T-helper 2 cell treated with Interferon-gamma antibody and Interleukin-4, amounts not matched to agents 5 μg/mL and 100 μg/mL, for 36 hours (primary cell): ENCODE measurements at places on chromosomes 11 and 22.
A peak's percentile ranks its signal among the peaks of the same experiment; 100 is the strongest.

DNA sequence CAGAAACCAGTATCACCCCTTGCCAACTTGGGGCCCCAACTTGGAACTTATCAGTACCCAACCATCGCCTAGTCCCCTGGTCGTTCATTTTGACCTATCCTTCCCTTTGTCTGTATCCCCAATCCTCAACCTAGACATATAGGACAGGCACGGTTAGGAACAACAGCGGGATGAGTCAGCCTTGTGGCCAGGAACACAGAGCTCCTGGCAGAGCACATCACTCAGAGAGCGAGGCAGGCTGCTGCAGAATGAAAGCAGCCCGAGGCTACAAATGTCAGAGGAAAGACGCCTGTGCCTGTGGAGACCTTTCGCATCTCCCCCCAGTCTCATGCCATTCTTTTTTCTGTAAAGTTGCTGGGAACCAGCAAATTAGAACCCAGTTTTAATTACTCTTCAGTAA lies 14.6 kb downstream of the DKK3 start:
- DNase-seq = no peak

DNA sequence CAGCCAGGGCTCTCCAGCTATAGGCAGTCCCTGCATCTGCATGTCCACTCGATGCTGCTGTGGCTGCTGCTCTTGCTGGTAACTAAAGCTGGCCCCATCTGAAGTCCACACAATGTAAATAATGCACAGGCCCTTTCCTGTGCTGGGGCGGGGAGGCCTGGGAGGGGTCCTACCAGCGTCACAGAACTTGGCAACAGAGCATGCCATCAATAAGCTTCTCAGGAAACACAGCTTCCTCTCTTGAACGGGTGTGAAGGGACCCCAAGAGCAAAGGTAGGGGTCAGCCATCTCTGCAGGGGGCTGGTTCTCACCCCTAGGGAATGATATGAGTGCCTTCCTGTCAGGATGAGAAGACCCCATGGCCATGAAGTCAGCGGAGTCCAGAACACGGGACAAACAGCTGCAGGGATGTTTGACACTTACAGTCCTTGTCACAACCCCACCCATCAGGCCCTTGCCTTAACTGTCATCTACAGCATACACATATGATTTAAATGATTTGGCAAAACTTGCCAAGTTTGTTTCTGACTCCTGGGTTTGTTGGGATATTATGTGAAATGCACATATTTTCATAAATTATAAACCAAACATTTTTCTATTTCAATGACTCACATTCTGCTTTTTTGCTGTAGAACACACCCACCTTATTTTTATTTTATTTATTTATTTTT lies 39.1 kb upstream of the LYVE1 start:
- DNase-seq = no peak

- no peak for DNase-seq
These were observed 6.2 kb downstream of the SCGB1C1 start for GRCh38 chr11:199004-199581.

DNA sequence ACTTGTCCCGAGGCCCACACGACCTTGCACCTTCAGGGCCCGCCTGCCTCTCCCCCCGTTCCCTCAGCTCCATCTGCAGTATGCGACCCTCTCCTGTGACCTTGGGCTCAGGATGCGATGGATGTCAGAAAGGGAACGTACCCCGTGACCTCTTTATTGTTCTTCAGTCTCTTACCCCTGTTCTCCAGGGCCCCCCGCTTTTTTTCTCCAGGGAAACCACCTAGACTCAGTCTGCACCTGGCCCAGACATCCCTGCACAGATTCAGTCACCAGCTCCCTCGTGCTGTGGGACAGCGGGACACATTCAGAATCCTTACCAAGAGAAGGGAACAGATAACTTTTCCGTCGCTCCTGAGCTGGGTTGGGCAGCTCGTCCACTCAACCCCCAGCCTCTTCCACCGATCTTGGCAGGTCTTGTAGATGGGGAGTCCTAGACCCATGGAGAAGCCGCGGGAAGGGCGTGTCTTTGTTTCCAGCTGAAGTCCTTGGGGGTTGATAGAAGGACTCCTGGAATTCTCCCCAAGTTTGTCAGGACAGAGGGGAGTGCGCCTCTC lies 1.4 kb upstream of the PHOX2A start:
- no peak for DNase-seq

- DNase-seq = no peak
These were observed 3.7 kb downstream of the MIAT start for GRCh38 chr22:26660961-26661578.

GRCh38 chr11:78031629-78032028 lies 8.6 kb upstream of the KCTD14 start:
- DNase-seq = no peak

DNA sequence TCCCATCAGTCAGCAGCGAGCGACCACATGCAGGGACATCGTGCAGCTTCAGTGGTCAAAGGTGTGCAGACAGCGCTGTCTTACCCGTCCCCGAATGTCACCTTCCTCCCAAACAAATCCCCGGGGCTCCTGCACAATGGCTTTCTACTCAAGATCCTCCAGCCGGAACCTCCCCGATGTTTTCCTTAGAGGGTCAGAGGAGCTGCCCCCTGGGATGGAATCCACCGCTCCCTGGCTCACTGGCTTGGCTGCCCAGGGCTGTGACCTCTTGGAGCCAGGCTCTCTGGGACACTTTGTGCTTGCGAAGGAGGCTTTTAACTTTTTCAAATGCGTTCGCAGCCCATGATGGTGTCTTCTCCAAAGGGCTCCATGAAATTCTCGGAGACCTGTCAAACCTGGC lies 17.3 kb upstream of the FGF19 start:
- DNase-seq = no peak

- no peak for DNase-seq
These were observed 44.9 kb upstream of the VSTM5 start for GRCh38 chr11:93895106-93895862.

DNA sequence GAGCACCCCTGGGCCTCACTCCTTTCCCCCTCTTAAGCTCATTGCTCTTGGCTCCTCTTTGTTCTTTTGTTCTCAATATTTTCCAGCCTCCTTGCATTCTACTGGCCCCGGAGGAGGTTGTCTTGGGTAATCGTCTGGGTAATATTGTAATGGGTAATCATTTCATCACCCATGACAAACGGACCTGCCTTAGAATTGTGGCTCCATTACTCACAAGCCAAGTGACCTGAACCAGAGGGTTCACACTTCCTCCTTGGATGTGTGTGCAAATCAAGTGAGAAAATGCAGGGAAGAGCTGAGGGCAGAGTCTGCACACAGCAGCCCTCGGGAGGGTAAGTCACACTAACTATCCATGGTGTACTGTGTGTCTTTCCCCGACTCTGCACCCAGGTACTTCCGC lies 305.0 kb downstream of the BUD13 start:
- no peak for DNase-seq

- no peak for DNase-seq
These were observed 35.1 kb upstream of the WNT11 start for GRCh38 chr11:76241243-76242000.

- DNase-seq = no peak
These were observed 8.6 kb downstream of the IGHMBP2 start for GRCh38 chr11:68912254-68912653.

DNA sequence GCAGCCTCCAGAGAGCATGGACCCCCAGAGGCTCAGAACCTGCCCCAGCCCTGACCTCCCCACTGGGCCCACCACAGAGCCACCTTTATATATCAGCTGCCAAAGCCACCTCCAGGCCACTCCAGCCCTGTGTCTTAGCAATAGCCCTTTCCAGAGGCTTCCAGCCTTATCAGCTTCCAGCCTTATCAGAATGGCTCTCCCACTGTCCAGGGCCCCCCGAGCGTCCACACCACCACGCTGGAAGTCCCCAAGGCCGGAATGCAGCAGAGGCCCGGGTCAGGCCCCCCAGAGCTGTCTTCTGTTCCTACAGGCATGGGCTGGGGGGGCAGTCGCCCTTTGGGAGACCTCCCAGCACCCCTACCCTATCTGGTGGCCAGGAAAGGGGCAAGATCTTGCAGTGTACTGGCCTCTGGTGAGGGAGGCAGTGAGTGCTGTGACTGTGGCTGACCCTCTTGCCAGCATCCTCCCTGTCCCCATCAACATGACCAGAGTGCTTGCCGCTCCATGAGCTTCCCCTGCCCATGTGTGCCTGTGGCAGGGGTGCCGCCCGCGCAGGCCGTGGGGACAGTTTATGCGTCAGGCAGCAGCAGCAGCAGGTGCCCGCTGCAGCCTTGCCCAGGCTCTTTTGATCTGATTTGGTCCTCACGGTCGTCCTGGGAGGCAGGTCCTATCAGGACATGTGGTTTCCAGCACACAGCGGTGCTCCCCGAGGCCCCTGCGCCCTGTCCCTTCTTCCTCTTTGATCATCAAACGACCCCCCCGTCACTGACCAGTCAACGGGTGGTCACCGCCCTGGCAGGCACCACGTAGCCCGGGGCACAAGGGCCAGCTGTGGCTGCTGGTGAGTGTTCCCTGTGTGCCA lies 15.9 kb downstream of the OSBPL5 start:
- DNase-seq = no peak

DNA sequence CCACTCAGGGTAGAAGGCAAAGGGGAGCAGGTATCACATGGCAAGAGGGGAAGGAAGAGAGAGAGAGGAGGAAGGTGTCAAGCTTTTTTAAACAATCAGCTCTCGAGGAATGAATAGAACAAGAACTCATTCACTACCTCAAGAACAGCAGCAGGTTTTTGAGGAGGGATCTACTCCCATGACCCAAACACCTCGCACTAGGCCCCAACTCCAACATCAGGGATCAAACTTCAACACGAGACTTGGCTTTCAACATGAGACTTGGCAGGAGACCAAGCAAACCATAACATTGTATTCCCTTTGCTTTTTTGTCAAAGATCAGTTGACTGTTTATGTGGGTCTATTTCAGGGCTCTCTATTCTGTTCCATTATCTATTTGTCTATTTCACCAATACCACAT lies 26.9 kb upstream of the APOBEC3A start:
- DNase-seq = no peak

- DNase-seq = no peak
These were observed 5.0 kb downstream of the RHOG start for GRCh38 chr11:3835751-3836150.

DNA sequence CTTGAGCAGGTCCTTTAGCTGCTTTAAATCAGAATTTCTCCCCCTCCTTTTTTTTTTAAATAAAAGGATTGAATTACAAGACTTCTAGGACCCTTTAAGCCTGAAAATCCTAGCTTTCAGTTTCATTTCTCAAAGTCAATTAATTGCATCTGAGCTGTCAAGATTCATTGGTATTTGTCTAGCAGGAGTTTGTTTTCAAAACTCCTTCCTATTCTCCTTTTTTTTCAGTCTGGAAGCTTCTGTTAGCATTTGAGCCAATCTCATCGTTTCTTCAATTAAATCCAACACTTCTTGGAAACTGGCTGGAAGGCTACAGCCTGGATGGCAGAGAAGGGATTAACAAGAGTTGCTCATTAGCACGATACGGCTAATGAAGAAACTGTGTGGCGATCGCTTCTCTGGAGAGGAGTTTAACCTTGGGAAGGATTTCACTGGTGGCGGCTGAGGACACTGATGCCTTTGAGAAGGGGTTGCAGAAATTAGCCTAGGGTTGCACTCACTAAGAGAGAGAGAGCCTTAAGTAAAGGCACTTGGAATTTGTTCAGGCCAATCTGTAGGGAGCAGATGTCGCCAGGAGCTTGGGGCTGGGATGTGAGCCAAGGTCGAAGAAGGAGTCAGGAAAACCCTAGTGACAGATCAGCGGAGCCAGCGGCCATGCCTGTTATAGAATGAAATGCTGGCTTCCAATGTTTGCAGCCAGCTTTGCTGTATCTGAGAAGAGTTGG lies 43.8 kb upstream of the API5 start:
- no peak for DNase-seq

- DNase-seq = no peak
These were observed 57.7 kb downstream of the TEAD1 start for GRCh38 chr11:12731841-12732336.

- no peak for DNase-seq
These were observed 1.9 kb downstream of the TSGA10IP start for GRCh38 chr11:65947133-65947532.

GRCh38 chr11:121800731-121801393 lies 315.2 kb downstream of the BLID start:
- no peak for DNase-seq

- peak; percentile 27 for DNase-seq
These were observed 969 bp downstream of the CCDC117 start for GRCh38 chr22:28773461-28773867.

DNA sequence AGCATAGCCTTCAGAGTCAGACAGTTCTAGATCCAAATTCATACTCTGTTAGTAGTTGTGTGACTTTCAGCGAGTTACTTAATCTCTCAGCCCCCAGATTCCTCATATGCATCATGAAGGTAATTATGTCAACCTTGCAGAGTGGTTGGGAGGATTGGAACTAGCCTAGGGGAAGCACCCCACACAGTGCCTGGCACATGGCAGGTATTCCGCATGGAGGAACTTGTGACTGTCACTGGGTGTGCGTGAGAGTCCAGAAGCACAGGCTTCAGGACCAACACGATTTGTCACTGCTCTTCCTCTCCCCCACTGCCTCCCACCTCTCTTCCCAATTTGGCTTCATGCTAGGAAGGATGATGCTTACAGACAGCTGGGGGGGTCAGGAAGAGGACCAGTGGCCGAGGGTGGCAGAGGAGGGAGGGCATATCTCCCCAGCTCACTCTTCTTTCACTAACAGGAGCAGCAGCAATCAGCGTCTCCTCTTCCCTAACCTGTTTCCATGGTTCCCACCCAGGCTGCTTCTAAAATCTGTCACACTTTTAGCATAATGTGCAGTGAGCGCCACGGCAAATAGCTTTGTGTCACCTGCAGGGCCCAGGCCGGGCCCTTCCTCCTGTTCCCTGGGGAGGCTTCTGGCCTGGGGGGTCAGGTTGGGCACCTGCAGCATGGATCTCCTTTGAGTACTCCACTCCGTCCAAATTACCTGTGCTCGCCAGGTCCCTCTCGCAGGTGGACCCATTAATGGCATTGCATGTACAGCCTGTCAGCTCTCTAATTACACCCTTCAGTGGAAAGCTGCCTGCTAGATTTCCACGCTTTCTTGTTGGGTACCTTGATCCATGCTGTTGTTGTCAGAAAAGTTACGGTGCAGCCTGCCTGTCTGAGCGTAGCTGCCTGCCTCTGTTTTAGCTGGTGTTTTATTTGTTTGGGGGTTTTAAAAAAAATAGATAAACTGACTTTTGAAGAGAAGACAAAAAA lies 400.4 kb downstream of the NXPE2 start:
- DNase-seq = no peak

GRCh38 chr11:25758145-25758661 lies 573.7 kb upstream of the ANO3 start:
- no peak for DNase-seq

DNA sequence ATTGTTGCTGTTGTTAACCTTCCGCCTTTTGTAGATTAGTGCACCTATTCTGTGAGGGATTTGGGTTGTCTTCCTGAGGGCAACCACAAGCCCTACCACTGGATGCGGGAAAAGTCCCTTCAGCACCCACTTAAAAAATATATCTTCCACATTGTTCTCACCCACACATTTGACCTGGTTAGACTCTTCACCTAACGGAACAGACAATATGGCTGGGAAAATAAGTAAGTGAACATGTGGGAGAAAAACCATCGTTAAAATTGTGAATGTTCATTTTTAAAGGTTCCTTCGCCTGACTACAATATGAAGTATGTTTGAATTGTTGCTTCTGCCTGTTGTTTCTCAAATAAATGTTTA lies 72.0 kb upstream of the MPEG1 start:
- DNase-seq = no peak

DNA sequence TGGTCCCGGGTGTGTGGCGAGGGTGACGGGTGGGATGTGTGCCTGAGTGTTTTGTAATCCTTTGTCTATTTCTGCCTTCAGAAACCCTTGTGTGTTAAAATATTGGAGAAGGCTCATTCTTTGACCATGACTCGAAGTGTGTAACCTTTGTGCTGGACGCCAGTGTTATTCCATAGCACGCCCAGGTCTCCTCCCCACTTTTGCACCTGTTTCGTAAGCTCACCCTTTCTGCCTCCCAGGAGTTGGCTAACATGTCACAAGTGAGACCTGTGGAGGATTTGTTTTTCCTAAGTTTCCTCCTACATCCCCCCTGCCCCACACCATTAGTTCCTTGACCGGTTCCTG lies 382 bp downstream of the C11orf54 start:
- no peak for DNase-seq
